Placental pericyte (primary cell): ENCODE measurements at places on chromosomes 6 and 20. TPM values are rescaled to one million over a fixed set of nuclear protein-coding genes. Genes with fewer than 3 reads are reported as not detected.

The PACRG gene
- total RNA-seq: not detected in 2 replicates

The MUCL3 gene
- not detected in 2 replicates for total RNA-seq

The PNPLA1 gene
- 0.14 TPM in 1 of 2 replicates, not detected in the other for total RNA-seq

The CNBD2 gene
- 1.1 and 2.3 TPM in 2 replicates for total RNA-seq

The FGD2 gene
- total RNA-seq: not detected in 2 replicates

The MAPK13 gene
- total RNA-seq: 12.5 and 21.9 TPM in 2 replicates

The C6orf58 gene
- not detected in 2 replicates for total RNA-seq

The TMEM14A gene
- 4.8 and 24.8 TPM in 2 replicates for total RNA-seq

The SEMG1 gene
- total RNA-seq: not detected in 2 replicates

The LY86 gene
- total RNA-seq: not detected in 2 replicates

The PLN gene
- total RNA-seq: 0.57 TPM in 1 of 2 replicates, not detected in the other

The MATN4 gene
- total RNA-seq: 0.22 TPM in 1 of 2 replicates, not detected in the other

The PTCRA gene
- total RNA-seq: not detected in 2 replicates

The ZNF341 gene
- 1.5 and 1.9 TPM in 2 replicates for total RNA-seq
